ENCODE measurements at places on chromosomes 1 and 21. TPM values are rescaled to one million over a fixed set of nuclear protein-coding genes. Genes with fewer than 3 reads are reported as not detected.

DNAJC11 gene
- 29.2 TPM for polyA plus RNA-seq

ZNF648 gene
- not detected for polyA plus RNA-seq

COA7 gene
- polyA plus RNA-seq = 1.3 TPM

S100A5 gene
- polyA plus RNA-seq = not detected

CFHR4 gene
- not detected for polyA plus RNA-seq

SERPINC1 gene
- 0.12 TPM for polyA plus RNA-seq

KANK4 gene
- not detected for polyA plus RNA-seq

HAO2 gene
- not detected for polyA plus RNA-seq

CATSPERE gene
- 0.82 TPM for polyA plus RNA-seq
